ENCODE measurements at places on chromosomes 6 and 20. TPM values are rescaled to one million over a fixed set of nuclear protein-coding genes. Genes with fewer than 3 reads are reported as not detected.

Gene OR12D3
- not detected for total RNA-seq

Gene BCAS1
- 67.2 TPM for total RNA-seq

Gene ZDHHC14
- 23.5 TPM for total RNA-seq

Gene DEF6
- 28.0 TPM for total RNA-seq

Gene ALDH8A1
- total RNA-seq = 1.3 TPM

Gene PDE7B
- 18.4 TPM for total RNA-seq

Gene KIF6
- 0.78 TPM for total RNA-seq

Data from ureter (tissue), 1 donor.